ENCODE measurements at places on chromosomes 13 and 19.

DNA sequence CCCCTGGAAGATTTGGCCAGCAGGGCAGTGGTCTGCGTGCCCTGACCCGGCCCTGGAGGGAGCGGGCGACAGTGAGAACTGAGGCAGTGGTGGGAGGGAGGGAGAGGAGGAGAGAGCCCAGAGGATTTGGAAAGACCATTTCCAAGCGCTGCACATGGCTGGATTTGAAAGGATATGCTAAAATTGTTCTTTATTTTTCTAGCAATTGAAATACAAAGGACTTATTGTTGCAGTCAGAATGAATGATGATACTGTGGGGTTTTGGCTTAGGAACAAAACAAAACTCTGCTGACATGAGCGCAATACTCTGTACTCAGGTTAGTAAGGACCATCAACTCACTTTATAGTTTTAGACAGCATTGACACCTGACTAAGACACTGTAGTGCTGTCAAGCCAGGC lies 69.5 kb downstream of the TNFRSF19 start:
- no peak for DNase-seq

- no peak for DNase-seq
These were observed 9.3 kb downstream of the TPT1 start for GRCh38 chr13:45331692-45332035.

GRCh38 chr19:41328157-41328841 lies 18.3 kb downstream of the CCDC97 start:
- DNase-seq: no peak

DNA sequence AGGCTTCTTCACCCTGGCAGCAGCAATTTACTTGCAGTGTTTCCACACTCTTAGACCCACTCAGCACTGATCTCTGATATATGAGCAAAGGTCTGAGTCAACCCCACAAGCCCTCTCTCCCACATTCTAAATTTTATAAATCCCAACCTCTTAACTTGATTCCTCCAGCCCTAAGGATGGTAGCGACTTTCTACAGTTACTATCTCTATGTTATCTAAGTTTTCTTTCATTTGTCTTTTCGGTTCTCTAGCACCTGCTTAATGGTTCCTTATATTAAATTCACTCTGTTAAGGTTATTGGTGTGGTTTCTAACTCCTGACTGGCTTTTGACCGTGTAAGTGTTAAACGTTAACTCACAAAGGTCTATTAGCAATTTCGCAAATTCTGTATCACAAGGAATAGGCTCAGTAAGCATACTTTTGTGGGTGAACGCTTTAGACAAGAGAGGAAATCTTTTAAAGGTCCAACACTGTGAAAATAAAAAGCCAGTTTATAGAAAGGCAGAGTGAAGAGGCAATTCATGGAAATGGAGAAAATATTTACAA lies 99.3 kb downstream of the DLEU7 start:
- no peak for DNase-seq

GRCh38 chr13:110410000-110410399 lies 102.9 kb downstream of the COL4A2 start:
- no peak for DNase-seq

All from COR-L47 (cell line).